GM23338 (cell line): ENCODE measurements at places on chromosomes 7 and 10.

DNA sequence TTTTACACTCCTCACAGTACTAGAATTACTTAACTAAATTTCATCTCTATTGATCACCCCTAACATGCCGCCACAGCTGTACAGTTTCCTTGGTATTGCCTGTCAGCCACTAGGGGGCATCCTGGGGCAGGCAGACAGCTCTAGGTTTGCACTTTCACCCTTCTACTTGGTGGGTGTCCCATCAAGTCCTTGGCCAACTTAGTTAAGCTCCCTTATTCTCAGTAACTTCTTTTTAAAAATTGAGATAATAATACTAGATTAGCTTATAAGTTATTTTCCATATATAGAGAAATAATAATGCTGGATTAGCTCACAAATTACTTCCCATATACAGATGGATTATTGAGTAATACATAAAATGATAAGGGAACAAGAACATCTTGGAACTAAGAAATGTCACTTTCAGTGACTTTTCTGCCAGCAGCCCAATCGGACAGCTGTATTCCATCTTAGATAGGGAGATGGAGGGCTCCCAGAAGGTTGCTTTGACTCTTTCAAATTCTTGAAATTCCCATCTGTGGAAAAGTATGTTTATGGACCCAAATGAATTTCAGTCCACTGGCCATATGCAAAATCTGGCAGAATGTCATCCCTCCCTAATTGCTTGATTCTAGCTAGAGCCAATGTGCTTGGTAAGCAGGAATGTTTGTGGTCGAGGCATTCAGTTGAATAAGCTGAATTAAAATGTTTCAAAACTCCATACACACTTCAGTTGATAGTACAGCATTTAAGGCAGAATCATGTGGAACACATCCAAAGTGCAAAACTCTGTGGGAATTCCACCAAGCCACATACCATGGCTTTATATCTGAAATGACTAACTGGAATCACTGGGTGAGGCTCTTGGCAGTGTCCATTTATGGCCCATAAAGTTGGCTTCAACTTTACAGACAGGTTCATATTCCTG lies 309.7 kb downstream of the CSTF2T start:
- peak; percentile 78 for DNase-seq

- no peak for DNase-seq
These were observed 12.6 kb upstream of the UBE2D1 start for GRCh38 chr10:58322072-58322834.

DNA sequence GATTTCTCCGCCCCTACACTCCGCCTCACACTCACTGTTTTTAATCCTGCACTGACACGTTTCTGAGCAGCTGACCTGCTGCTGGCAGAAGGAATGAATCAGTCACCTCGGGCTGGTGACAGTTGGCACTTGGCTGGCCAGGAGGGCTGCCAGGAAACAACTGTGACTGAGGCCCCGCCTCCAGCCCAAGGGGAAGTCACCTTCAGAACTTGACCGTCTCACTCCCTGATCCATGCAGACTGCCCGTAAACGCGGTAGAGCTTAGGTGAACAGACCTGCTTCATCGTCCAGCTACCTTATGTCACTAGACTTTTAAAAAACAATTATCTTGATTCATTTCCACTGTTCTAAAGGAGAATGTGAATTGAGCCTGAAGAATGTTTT lies 107.5 kb downstream of the DOCK1 start:
- DNase-seq: peak; percentile 17

DNA sequence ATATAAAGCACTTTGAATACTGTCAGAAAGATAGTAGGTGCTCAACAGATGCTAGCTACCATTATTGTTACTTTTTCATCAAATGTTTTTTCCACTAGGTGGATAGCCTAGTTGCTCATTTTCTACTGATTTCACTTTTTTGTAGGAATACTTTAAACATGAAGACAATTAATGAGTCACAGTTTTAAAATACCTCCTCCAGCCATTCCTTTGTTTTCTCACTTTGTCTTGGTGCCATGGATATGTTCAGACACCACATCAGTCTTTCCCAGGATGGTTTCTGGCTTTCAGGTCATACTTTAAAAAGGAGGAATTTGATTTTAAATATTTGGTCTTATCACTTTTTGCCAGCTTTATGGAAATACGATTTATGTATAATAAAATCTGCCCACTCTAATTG lies 147.1 kb upstream of the MGMT start:
- DNase-seq: no peak

GRCh38 chr10:117993166-117993565 lies 53.6 kb downstream of the RAB11FIP2 start:
- DNase-seq: peak; percentile 16

- no peak for DNase-seq
These were observed 55.4 kb upstream of the CDC14C start for GRCh38 chr7:48868916-48869315.

GRCh38 chr7:148060724-148061123 lies 529.8 kb upstream of the C7orf33 start:
- no peak for DNase-seq

DNA sequence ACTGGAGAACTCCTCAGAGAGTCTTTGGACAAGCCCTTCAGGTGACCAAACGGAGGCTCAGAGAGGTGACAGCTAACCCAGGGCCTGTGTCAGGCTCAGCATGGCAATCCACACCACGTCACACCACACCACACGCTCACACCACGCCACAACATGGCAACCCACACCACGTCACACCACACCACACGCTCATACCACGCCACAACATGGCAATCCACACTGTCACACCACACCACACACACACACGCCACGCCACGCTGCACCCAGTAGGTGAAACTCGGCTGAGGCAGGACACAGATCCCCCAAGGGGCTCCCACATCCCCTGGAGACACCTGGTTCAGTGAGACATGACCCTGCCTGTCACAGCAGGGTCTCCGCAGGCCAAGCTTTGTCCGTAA lies 107.3 kb downstream of the PDGFA start:
- DNase-seq: no peak

DNA sequence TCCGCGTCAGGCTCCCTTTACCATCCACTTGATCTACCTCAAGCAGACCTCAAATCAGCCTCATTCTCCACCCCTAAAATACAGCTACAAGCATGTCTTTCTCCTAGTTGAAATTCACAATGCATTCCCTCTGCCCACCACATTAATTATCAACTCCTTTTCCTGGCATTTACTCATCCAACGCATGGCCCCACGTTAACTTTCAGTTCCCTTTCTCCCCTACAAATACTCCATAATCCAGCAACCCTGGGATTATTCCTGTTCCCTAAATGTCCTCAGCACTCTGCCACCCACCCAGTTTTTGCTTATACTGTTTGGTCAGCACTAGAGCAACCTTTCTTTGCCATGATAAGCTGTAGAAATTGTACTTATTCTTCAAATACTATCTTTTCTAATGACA lies 5.7 kb upstream of the VIM start:
- no peak for DNase-seq

DNA sequence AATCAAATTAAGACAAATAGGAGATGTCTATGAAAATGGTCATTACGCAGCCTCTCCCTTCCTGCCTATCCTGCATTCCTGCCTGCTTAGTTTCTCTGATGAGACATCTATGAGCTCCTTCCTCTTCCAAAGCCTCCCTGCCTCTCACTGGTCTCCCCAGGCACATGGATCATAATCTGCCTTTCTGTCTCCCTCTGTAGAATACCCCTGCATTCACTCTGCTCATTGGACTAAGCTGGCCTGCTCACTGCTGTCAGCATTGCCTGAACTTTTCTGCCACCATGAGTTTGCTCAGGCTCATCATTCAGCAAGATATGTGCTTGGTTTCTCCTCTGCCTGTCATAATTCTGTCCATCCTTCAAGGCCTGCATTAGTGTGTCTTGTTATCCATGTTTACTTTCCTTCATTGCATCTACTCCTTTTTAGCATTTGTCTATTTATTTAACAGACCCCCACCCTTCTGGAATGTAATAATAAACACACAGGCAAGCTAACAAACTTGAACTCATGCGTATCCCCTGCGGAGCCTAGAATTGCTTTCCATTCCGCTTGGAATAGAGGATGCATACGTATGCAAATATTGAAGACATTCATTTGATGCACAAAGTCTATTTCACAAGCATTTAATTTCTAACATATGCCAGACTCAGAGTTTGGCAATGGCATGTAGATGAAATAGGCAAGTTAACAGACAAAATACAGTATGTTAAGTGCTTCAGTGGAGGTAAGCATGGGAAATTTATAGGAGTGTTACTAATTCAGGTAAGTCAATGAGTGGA lies 88.3 kb downstream of the PTPRZ1 start:
- DNase-seq: no peak

GRCh38 chr7:7642081-7642480 lies 1.5 kb downstream of the UMAD1 start:
- no peak for DNase-seq

DNA sequence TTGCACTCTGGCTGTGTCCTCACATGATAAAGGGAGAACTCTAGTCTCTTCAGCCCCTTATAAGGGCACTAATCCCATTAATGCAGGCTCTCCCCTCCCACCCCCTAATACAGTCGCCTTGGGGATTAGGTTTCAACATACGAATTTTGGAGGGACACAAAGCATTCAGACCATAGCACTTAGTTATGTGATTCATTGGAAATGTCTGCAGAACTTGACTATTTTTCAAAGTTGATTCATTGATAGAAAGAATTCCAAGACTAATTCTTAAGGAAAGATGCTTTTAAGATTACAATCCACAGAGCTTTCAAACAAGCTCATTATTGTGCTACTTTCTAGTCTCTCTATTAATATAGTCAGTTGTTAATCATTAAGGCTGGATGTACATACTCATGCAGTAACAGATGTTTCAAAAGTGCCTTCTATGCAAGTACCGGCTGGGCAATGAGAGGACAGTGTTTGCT lies 85.3 kb upstream of the RPA3 start:
- no peak for DNase-seq

GRCh38 chr7:110841840-110842545 lies 248.9 kb upstream of the LRRN3 start:
- no peak for DNase-seq

- DNase-seq: peak; percentile 75
These were observed 16.1 kb downstream of the MYO1G start for GRCh38 chr7:44962483-44963251.

DNA sequence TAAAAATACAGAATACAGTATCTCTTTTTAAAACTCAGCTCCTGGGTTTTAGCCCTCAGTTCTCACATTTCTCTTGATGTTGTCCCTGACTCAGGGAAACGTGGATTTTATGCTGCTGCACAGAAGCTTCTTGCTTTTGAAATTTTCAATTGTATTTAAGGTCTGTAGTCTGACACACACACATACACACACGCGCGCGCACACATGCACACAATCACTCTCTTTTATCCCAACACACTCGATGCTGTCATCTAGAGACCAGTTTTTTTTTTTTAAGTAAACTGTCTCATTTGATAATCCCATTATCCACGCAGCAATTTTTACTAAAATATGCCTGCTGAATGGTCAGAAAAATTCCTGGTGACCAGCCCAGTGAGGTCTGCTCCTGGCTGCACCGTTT lies 108.6 kb downstream of the KMT2E start:
- no peak for DNase-seq

GRCh38 chr7:80253653-80254052 lies 119.0 kb downstream of the GNAI1 start:
- no peak for DNase-seq

- DNase-seq: no peak
These were observed 23.3 kb downstream of the SLC13A4 start for GRCh38 chr7:135704698-135705097.

GRCh38 chr10:112972606-112973005 lies 22.6 kb downstream of the TCF7L2 start:
- DNase-seq: no peak

GRCh38 chr7:26305869-26306665 lies 14.4 kb downstream of the SNX10 start:
- DNase-seq: no peak

DNA sequence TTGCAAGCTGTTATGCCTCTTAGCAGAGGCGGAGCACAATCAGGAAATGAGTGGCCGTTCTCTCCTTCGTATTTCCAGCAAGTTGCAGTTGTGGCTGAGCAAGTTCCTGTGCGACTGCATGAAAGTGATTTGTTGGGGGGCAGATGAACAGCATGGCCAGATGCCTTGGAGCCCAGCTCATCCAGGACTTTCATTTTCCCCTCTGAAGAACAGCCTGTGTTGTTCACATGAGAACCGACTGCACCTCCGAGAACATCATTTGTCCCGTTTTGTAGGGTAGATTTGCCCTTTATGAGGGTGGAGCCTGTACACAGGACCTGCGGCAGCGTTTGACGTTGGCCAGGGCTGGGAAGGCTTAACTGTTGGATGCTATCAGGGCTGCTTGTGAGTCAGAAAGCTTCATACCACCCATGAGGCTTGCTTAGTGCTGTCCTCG lies 4.4 kb downstream of the BAG3 start:
- DNase-seq: no peak

DNA sequence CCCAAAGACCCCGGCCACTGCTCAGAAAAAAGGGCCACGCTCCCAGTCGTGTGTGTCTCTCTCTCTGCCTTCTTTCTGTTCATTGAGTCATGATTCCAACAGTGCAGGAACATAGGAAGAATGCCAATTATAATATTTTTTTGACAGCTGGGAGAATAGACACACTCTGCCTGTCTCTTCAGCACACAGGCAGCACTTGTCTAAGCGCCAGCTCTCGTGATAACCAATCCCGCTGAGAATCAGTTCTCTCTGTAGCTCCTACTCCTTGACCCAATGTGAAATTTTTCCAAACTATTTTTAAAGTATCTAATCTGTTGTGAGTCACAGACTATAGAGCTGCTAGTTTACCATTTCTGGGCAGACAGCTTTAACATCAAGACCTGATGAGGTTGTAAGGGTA lies 145.7 kb upstream of the RHEB start:
- no peak for DNase-seq

GRCh38 chr10:89207181-89207800 lies at the start of gene CH25H:
TSS of gene CH25H (minus strand) at chr10:89207317. CDS start at chr10:89207292, 25 bp downstream.
- peak; percentile 86 for DNase-seq

DNA sequence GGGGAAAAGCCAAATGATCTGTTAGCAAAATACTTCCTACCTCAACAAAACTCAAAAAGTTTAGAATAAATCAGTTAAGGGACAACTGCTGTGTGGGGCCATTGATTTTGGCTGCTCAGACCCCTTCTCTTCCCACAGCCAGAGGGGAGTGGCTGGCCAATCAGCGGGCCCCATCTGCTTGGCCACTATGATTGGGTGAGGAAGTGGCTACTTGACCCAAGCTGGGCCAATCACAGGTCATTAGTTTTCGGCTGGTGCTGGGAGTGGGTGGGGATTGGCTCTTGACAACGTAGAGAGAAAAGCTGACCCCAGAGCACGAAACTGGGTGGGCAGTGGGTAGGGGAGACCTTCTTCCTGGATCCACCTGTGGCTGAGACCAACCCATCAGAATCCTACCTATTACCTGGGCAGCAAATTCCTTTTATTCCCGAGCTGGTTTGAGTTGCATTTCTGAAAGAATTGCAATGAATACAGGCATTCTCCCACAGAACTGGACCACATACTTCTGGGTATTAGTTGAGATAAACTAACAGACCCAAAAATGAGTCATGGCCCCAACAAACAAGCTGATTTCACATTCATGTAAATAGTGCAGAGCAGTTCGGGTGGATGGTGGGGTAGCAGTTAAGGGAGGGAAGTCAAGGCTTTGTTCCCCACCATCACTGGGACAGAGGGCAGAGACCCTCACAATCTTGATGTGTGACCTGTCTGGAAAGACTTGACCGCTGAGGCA lies 35.6 kb upstream of the HMX3 start:
- peak; percentile 15 for DNase-seq
